ENCODE measurements at places on chromosomes 11 and 22.
A peak's percentile ranks its signal among the peaks of the same experiment; 100 is the strongest.

GRCh38 chr11:109884501-109884900, 208.7 kb upstream of the ZC3H12C start:
- DNase-seq: no peak

DNA sequence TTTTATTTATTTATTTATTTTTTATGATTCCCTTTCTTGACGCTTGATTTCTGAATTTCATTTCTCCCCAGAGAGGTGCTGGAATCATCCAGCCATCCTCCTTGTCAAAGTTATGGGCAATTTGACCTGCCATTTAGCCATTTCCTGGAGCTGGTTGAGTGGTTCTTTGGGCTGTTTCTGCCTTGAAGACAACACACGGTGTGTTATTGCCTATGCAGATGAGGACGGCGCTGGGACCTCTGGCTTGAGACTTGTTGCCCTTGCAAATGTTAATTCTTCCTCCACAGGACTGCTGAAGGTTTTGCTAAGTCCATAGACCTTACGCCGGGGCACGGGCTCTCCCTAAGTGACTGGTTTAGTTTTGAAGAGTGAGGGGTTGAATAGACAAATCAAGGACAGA, 147.9 kb upstream of the PLET1 start:
- no peak for DNase-seq

GRCh38 chr11:109704432-109704831, 282.4 kb downstream of the C11orf87 start:
- DNase-seq: no peak

GRCh38 chr11:46522682-46523281, 71.0 kb downstream of the AMBRA1 start:
- no peak for DNase-seq

DNA sequence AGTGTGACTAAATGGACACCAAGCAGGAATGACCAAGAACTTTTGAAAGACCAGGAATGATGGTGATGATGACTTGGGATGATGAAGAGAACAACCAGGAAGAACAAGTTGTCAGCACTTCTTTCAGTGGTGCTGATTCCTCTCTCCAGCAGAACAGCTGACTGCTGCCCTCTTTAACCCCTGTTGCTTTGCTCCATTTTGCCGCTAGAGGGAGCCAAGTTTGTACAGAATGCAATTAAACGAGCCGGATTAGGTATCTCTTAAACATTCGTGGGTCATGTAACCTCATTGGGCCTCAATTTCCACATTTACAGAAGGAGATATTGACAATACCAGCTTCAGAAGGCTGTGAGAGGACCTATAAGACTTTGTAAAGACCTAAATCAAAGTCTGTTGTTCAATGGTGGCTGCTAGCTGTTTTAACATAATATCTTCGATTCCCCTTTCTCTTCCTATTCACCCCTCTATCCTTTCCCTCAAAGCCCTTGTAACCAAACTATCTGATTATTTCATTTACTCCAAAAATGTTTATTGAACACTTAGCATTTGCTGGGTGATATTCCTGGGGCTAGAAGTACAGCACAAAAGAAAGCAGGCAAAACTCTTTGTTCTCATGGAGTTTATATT, 1.9 kb downstream of the OR4S1 start:
- DNase-seq: peak; percentile 61

DNA sequence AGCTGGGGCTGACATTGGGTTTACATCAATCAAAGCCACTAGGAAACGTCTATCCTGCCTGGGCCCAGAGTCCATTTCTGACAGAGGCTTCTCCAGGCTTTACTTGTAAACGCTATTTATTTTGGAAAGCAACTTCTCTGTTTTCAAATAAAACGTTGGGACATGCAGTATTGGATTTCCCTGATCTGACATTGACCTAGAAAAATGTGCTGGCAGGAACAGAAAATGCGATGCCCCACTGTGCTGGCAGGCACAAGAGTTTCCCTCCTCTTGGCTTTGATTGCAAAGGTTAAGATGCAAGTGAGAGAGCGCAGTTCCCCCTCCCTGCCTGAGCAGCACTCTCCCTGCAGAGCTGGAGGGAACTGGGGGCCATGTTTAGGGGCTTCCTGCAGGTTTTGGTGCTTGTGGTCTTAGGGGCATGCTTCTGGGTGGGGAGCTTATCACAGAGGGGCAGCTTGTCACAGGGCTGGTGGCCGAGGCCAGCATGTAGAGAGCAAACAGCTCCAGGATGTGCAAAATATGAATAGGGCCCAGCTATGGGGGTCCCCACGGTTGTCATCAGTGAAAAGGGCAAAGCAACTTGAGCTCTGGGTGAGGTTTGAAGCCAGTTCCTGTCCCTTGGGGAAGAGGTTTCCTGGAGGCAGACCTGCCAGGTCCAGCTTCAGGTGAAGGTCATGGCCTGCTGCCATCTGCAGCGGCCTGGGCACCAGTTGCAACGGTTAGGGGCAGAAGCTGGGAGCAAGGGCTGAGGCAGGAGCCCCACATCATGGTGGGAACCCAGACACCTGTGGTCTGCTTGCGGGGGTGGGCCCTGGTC, 42.3 kb upstream of the DKK3 start:
- peak; percentile 65 for DNase-seq

GRCh38 chr11:123973816-123974215, 3.8 kb downstream of the OR10S1 start:
- peak; percentile 72 for DNase-seq

- no peak for DNase-seq
These were observed 4.5 kb downstream of the APIP start for GRCh38 chr11:34911676-34912075.

DNA sequence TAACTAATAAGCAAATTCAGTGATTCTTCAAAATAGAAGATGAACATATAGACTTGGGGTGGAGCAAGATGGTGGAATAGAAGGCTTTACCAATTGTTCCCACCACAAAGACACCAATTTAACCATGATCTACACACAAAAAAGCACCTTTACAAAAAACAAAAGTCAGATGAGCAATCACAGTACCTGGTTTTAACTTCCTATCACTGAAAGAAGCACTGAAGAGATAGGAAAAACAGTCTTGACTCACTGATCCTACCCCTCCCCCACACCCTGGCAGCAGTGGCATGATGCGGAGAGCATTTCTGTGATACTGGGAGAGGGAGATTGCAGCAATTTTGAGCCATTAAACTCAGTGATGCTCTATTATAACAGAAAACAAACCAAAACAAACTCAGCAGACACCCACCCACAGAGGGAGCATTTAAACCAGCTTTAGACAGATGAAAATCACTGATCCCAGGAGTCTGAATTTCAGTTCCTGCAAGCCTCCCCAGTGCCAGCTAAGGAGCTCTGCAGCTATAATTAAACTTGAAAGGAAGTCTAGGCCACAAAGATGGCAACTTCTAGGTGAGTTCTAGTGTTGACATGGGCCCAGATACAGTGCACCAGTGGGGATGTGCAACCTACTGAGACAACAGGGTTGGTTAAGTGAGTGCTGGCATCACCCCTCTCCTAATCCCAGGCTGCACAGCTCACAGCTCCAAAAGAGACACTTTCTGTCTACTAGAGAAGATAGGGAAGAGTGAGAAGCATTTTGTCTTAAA, 161.8 kb upstream of the GRIA4 start:
- DNase-seq: no peak

DNA sequence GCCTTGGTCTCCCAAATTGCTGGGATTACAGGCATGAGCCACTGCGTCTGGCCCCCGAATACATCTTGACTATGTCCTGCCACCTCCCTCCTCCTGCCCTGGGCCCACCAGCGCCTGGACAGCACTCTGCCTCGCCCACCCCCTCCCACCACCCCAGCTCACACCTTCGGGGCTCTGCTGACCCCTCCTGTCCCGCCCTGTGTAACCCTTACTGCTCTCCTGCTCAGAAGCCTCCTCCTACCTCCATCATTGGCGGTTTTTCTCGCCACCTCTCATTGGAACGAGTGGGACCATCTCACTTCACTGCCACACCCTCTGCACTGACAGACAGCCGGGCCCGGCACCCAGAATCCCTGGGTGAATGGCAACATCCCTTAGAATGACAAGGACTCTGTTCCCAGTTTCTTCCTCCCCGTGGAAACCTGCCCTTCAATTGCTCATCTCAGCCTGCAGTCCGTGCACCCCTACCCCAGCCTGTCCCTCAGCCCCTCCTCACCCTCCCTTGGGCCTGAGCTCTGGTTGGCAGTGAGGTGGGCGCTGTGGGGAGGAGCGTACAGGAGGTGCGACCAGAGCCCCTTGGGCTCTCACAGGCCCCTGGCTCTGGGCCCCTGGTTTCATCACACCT, 32.2 kb downstream of the LRRC74B start:
- no peak for DNase-seq

GRCh38 chr11:117449111-117449693, 121.5 kb downstream of the CEP164 start:
- DNase-seq: peak; percentile 5

DNA sequence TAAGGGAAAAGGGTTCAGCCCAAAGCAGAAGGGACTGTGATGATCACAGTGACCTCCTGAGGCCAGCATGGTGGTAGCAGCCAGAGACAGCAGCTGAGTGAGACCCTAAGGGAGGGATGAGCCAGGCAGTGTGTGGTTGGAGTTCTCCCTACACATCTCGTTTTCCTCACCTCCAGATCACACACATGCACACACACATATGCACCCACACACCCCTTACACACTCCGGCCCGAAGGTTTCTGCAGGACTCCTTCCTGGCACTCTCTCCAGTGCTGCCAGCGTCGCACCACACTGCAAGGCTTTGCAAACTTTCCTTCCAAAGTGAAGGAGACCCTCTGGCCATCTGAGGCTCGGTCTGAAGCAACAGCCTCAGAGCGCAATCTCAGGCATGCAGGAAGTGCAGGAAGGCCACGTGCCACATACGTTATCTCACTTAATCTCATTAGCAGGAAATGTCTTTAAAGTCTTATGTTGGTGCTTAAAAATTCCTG, 26.9 kb upstream of the TP53I11 start:
- DNase-seq: peak; percentile 30

DNA sequence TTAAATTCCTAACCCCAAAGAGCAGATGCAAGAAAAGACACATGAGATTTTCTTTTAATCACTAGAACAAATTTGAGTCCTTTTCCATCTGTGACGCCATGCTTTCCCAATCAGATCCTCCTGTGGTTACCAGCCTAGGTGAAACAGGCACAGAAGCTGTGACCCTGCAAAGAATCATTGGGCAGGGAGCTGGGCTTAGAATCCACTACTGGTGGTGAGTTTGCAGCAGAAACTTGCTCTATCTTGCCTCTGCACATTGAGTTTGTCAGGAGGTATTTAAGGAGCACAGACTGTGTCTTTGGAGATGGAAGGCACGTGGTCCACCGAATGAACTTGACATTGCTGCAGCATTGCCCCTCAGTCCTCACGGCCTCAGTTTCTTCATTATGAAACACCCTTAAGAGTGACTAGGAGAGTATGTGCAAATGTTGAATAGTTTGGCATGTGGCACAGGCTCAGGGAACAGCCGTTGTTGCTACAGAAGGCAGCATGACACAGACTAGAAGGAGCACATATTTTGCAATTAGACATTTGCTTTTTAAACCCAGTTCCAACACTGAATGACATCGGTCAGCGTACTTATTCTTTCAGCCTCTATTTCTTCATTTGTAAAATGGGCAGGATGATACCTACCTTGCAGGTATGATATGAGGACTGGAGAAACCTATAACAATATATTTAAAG, 127.6 kb downstream of the DBX1 start:
- DNase-seq: no peak

- peak; percentile 83 for DNase-seq
These were observed 873 bp upstream of the SCO2 start for GRCh38 chr22:50526108-50526833.

- DNase-seq: peak; percentile 13
These were observed 3.4 kb downstream of the ABCC8 start for GRCh38 chr11:17473071-17473744.

- no peak for DNase-seq
These were observed 98.2 kb upstream of the MTMR2 start for GRCh38 chr11:96021901-96022650.

- no peak for DNase-seq
These were observed 15.7 kb downstream of the ZNF215 start for GRCh38 chr11:6941970-6942369.

DNA sequence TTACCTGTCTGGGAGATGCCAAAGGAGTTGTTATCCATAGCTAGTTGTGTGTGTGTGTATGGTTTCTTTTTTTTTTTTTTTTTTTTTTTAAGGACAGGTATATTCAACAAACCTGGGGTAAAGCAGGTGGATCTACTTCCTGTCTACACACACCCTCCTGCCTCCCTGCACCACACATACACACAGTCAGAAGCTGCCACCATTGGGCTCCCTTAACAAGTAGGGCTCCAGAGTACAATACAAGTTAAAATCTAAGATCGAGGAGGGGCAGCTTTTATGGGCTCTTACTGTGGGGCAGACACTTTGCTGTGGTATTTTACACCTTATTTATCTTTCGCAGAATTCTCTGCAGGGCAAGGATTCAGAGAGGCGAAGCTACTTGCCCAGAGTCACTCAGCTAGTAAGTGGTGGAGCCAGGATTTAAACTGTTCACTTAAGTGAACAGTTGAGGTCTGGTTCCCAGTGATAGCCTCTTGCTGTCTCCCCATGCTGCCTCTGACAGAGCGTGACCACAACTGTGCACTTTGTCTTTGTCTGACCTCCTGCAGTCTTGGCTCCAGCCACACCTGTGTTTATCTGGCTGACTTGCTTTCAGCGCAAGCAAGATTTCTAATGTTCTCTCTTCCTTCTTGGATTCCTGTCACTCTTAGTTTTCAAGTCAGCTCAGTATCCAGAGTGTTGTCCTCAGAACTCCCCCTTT, 135.0 kb downstream of the CSNK2A3 start:
- no peak for DNase-seq

DNA sequence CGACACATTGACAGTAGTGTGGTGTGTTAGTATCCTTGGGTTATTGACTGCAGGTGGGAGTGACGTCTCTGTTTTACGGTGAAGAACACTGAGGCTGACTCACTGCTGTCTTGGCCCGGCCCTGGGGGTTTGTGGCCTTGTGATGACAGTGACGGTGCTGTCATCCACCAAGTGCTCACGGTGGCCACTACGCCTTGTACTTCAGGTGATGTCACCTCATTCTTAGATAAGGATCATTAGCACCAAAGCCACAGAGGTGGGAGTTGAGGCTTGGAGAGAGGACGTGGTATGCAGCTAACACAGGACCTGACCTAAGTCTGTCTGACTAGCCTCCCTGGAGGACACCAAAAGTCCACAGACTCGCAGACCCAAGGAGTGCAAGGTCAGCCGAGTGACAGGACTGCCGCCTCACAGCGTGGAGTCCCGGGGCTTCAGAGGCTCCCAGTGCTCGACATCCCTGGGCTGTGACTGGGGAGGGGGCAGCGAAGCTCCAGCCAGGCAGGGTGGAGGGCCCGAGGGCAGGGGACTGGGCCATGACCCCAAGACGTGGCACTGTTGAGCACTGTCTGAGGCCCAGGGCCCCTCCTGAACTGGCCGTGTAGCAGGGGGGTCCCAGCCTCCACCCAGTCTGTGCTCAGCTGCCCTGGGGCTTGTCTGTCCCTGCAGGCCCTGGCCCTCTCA, 56.5 kb downstream of the NAT10 start:
- peak; percentile 25 for DNase-seq

- peak; percentile 86 for DNase-seq
These were observed 34.2 kb downstream of the PHF21B start for GRCh38 chr22:44975427-44976262.

GRCh38 chr11:66715346-66716085, 13.5 kb downstream of the SPTBN2 start:
- no peak for DNase-seq

GRCh38 chr11:122220321-122220720, 104.3 kb upstream of the BLID start:
- DNase-seq: no peak
